ENCODE measurements at places on chromosomes 3 and 15.

DNA sequence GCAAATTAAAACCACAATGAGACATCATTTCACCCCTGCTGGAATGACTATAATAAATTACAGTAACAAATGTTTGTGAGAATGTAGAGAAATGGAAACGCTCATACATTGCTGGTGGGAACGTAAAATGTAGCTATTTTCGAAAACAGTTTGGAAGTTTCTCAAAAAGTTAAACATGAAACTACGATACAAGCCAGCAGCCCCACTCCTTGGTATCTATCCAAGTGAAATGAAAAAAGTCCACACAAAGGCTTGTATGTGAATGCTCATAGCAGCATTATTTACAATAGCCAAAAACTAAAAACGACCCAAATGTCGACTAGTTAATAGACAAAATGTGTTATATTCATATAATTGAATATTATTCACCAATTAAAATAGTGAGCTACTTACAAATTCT is 22.9 kb upstream of the CFAP20DC start:
- DNase-seq = no peak

GRCh38 chr3:45491344-45491743 is 103.0 kb downstream of the LARS2 start:
- DNase-seq = no peak

GRCh38 chr3:149258298-149258697 is 36.7 kb upstream of the CP start:
- no peak for DNase-seq

GRCh38 chr3:150107429-150108175 is 136.9 kb upstream of the PFN2 start:
- no peak for DNase-seq

GRCh38 chr3:141411251-141411771 is 43.0 kb downstream of the ZBTB38 start:
- no peak for DNase-seq

GRCh38 chr15:84944311-84944710 is 37.3 kb upstream of the PDE8A start:
- DNase-seq = no peak

- DNase-seq = no peak
These were observed 46.2 kb downstream of the ZNF385D start for GRCh38 chr3:21704796-21705195.

- DNase-seq = peak; percentile 18
These were observed 264.0 kb upstream of the SLITRK3 start for GRCh38 chr3:165459924-165460835.

- peak; percentile 72 for DNase-seq
These were observed 75.0 kb upstream of the RNU6-1 start for GRCh38 chr15:67914537-67915460.

DNA sequence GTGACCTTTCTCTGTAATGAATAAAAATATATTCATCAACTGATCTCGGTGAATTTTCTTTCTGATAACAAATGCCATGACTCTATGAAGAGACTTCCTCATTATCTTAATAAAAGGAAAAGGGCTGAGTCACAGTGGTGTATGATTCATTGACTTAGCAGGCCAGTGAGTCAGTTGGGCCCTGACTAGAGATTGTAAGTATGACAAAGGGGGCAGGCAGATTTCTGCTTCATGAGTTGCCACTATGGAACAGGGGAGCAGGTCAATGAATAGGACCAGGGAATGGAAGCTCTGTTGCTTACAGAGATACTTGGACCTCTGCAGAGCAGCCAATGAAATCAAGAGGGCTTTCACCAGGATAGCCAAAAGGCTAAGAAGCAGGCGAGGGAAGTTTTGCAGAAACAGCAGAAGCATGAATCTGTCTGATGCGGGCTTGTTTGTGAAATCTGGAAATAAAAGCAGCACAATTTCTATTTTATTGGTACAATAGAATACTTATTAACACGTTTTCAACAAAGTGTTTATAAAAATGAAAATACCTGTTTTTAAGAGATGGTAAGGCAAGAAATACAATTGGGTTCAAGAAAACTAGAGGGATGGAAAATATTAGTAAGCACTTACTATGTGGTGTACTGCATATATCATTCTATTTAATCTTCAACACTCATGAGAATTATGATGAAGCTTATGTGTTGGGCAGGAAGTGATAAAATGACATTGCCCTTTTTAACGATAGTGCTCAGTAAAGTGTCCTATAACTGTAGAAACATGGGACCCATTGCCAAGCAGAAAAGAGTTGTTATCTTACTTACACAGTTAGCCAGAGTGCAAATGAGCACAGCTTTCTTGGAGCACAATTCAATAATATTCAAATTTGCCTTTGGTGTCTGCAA is 169.8 kb upstream of the MYRIP start:
- DNase-seq = peak; percentile 69

GRCh38 chr3:174776636-174777035 is 82.5 kb upstream of the NAALADL2 start:
- DNase-seq = no peak

DNA sequence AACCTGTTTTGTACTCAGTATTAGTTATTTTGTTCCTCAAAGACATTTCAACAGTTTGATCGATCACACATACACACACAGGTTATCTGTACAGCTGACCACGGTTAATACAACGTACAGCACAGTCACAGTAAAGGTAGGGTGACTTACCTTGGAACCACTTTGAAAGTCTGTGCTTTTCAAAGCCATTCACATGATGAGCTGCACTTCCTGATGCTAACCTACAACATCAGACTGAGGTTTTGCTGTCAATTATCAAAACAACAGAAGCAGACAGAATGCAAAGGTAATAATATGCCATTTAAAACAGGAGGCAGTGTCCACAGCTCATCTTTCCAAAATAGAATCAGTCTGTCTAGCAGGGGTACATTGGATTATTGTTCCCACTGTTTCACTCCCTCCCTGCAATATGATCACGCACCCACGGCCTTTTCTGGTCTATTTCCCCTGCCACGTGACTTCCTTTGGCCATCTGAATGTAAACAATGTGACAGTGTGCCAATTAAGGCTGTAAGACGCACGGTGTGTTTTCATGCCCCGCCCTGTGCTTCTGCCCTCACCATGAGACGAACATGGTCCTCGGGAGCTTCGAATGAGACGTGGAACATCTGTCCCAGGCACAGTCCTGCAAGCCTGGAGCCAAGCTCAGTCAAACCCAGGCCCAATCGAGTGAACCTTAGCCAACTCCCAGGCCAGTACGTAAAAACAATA is 102.4 kb downstream of the FMN1 start:
- no peak for DNase-seq

GRCh38 chr3:170914212-170914611 is 5.8 kb upstream of the EIF5A2 start:
- DNase-seq = no peak

- no peak for DNase-seq
These were observed 603.9 kb upstream of the KCNMB2 start for GRCh38 chr3:177932346-177932745.

- no peak for DNase-seq
These were observed 18.8 kb downstream of the CLASP2 start for GRCh38 chr3:33699275-33699674.

GRCh38 chr3:69299344-69299743 is 86.5 kb downstream of the FRMD4B start:
- no peak for DNase-seq

DNA sequence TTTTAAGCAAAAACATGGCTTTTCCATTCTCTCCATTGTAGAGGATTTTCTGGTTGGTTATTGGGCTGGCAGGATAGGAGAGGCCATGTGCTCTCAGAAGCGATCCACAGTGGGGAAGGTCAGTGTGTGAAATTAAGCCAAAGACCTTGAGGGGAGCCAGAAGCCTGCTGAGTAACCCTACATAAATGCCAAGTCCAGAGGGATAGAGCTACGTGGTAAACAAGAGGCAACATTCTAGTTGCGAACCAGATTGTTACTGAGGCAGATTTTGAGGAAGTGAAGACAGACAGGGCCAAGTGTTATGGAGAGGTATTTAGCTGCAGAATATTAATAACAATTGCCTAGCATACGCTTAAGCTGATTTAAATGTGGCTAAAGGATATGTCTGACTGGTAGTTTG is 592.8 kb upstream of the GBE1 start:
- DNase-seq = no peak
